Fibroblast of skin of back (primary cell): ENCODE measurements at places on chromosomes 2 and 18.

- peak; percentile 69 for DNase-seq
These were observed 103.6 kb upstream of the SERPINE2 start for GRCh38 chr2:224142397-224143312.

GRCh38 chr18:76553715-76554546, 58.9 kb upstream of the ZNF516 start:
- DNase-seq, result no peak

- DNase-seq, result no peak
These were observed 1.5 kb downstream of the C18orf54 start for GRCh38 chr18:54359233-54359632.

DNA sequence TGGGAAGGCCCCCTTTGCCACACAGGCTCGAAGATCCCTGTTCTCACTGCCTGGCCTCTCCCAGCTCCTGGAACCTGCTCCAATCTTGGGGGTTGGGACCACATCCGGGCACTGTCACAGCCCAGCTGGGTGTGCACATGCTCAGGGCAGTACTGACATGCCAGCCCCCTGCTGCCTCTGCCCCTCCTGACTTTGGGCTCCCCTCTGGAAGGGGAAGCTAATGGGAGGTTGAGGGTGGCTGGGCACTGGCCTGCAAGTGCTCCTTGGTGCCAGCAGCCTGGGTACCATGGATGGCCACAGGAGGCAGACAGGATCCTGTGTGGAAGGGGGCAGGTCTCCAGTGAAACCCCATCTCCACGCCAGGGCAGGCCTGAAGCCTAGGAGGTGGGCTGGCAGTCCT, 126.1 kb upstream of the NOL4 start:
- DNase-seq, result no peak

GRCh38 chr18:31819106-31819924, 58.6 kb upstream of the SLC25A52 start:
- peak; percentile 55 for DNase-seq

- no peak for DNase-seq
These were observed 29.9 kb downstream of the FN1 start for GRCh38 chr2:215405722-215406581.

DNA sequence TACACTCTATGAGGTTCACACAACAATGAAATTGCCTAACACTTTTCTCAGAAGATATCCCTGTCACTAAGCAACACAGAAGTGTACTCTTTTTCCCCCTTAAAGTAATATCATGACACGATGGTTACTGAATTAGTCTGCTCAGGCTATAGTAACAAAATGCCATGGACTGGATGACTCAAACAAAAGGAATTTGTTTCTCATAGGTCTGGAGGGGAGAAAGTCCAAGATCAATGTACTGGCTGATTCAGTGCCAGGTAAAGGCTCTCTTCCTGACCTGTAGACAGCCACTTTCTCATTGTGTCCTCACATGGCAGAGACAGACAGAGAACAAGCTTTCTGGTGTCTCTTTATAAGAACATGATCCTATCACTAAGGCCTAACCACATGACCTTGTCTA, 211.9 kb downstream of the RBM43 start:
- DNase-seq, result peak; percentile 73
